ENCODE measurements at places on chromosomes 16 and 17. TPM values are rescaled to one million over a fixed set of nuclear protein-coding genes. Genes with fewer than 3 reads are reported as not detected.

- H3K4me1 ChIP-seq: no peaks in the 10 kb centered on the region
- H3K27me3 ChIP-seq: no peaks in the 10 kb centered on the region
- no peak overlapping the region for H3K27ac ChIP-seq
- no peak for DNase-seq
- H3K36me3 ChIP-seq: no peaks in the 10 kb centered on the region
- H3K4me3 ChIP-seq: no peak overlapping the region
These were observed 85.3 kb downstream of the NDEL1 start for GRCh38 chr17:8520981-8521380.

EVI2A gene
- not detected for total RNA-seq

GRCh38 chr17:27669850-27670249 lies 38.9 kb downstream of the LGALS9 start:
- H3K4me1 ChIP-seq: no peaks in the 10 kb centered on the region
- H3K36me3 ChIP-seq: no peaks in the 10 kb centered on the region
- no peak for DNase-seq
- no peaks in the 10 kb centered on the region for H3K27me3 ChIP-seq
- H3K27ac ChIP-seq: no peak overlapping the region
- H3K4me3 ChIP-seq: no peak overlapping the region

DNA sequence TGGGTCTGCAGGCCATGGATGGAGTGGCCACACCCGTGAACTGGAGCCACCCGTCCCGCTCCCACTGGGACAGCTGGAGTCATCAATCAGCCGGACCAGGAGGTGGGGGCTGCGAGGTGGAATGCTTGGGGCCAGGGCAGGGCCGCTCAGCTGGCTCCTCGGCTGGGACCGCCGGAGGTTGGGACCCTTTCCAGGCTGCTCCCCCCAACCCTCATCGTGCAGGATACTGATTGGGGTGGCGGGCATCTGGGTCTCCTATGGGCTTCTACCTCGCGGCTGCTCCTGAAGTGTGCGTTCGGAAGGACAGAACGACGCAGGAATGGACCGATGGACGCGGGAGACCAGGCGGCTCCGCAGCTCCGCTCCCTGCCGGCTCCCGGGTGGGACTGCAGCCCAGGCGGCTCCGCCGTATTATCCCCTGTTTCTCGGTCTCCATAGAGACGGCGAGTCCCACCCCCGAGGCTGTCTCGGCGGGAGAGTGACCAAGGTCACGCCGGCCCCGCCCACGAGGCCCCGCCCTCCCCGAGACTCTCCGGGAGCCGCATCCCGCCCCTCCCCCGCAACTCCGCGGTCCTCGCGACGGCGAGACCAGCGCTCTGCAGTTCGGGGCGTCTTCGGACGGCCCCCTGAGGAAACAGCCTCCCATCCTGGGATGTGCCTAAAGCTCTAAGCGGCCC lies at the start of gene TPPP3:
TPPP3 (minus strand) TSS at position 388 of the 677 bp plus-strand sequence. CDS start 2,387 bp downstream, outside the sequence.
- H3K27me3 ChIP-seq: peaks cover 7% of the 10 kb centered on the region
- H3K4me3 ChIP-seq: no peak within 1 kb of the TSS
- H3K4me1 ChIP-seq: peaks cover 53% of the 10 kb centered on the region
- H3K27ac ChIP-seq: peak within 1 kb of the TSS; percentile 72
- DNase-seq: peak; percentile 91
- H3K36me3 ChIP-seq: no peaks in the 10 kb centered on the region

ARL6IP1 gene
- 153 TPM for total RNA-seq

WDR90 gene
- total RNA-seq: 111 TPM

DNA sequence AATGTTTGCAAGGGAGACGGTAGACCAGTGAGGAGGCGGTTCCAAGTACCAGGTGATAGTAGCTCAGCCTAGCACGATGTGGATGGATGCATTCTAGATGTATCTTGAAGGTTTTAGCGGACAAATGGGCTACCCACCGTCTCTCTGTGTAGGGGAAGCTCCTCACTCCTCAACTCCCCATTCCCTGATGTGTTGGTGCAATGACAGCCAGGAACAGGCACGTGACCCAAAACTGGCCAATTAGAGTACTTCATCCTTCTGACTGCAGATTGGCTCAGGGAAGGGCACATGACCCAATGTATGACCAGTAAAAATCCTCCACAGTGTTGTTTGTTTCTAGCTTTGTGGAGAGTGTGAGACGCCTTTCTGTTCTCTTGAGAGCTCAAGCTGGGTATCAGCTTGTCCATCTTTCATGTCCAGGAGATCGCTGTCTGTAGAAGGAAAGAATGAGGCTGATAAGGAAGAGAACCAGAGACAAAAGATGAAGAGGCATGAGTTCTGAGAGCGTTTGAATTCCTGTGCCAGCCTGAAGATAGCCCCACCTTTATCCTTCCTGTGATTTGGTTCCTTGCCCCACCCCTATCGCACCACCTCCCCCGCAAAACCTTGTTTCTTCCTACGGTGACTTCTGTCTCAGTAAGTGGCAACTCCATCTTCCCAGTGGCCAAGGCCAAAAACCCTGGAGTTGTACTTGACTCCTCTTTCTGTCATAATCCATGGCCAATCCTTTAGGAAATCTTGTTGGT lies 2.3 kb upstream of the BORCS6 start:
- no peaks in the 10 kb centered on the region for H3K36me3 ChIP-seq
- no peak overlapping the region for H3K4me3 ChIP-seq
- no peaks in the 10 kb centered on the region for H3K27me3 ChIP-seq

PLCG2 gene
- total RNA-seq: 9.6 TPM

- no peaks in the 10 kb centered on the region for H3K27me3 ChIP-seq
- H3K4me3 ChIP-seq: no peak overlapping the region
- H3K27ac ChIP-seq: no peak overlapping the region
- no peaks in the 10 kb centered on the region for H3K4me1 ChIP-seq
- H3K36me3 ChIP-seq: no peaks in the 10 kb centered on the region
- no peak for DNase-seq
These were observed 153.4 kb downstream of the ZFHX3 start for GRCh38 chr16:72894293-72895151.

Measured in body of pancreas (tissue), 4 donors.